A549 treated with DMSO at 1 μM for 4 hours (cell line): ENCODE measurements at places on chromosomes 1 and 21. TPM values are rescaled to one million over a fixed set of nuclear protein-coding genes. Genes with fewer than 3 reads are reported as not detected.

The GPR52 gene
- 0.19 TPM in 1 of 5 replicates, not detected in the others for total RNA-seq

The FCRLB gene
- total RNA-seq, result 1.2 to 1.9 TPM (median 1.7 TPM) in 5 replicates

The SLC9C2 gene
- total RNA-seq, result not detected in 5 replicates

The OR6N1 gene
- not detected in 5 replicates for total RNA-seq

The KCND3 gene
- 0.01 to 0.02 TPM in 2 of 5 replicates, not detected in the others for total RNA-seq

The HNRNPU gene
- total RNA-seq, result 378 to 407 TPM (median 397 TPM) in 5 replicates

The RIPPLY3 gene
- 0.38 to 0.93 TPM (median 0.70 TPM) in 5 replicates for total RNA-seq

The CD5L gene
- total RNA-seq, result not detected in 5 replicates

The SPATA1 gene
- 0.39 to 1.00 TPM (median 0.67 TPM) in 4 of 5 replicates, not detected in the other for total RNA-seq

The LMOD1 gene
- not detected in 5 replicates for total RNA-seq

The KCNJ6 gene
- 1.6 to 2.9 TPM (median 2.4 TPM) in 5 replicates for total RNA-seq

The FALEC gene
- total RNA-seq, result 0.17 to 0.33 TPM in 2 of 5 replicates, not detected in the others

The RASAL2 gene
- total RNA-seq, result 19.2 to 25.4 TPM (median 21.6 TPM) in 5 replicates

The LENEP gene
- not detected in 5 replicates for total RNA-seq

The LRP8 gene
- 43.8 to 54.8 TPM (median 52.5 TPM) in 5 replicates for total RNA-seq

The TGFB2 gene
- total RNA-seq, result 27.0 to 35.7 TPM (median 30.6 TPM) in 5 replicates

The CA6 gene
- total RNA-seq, result not detected in 5 replicates

The ICOSLG gene
- 2.4 to 2.8 TPM (median 2.6 TPM) in 5 replicates for total RNA-seq

The HES5 gene
- not detected in 5 replicates for total RNA-seq

The GBP4 gene
- 0.02 to 0.05 TPM (median 0.02 TPM) in 3 of 5 replicates, not detected in the others for total RNA-seq
